IMR-90 (cell line): ENCODE measurements at places on chromosomes 6 and 20. TPM values are rescaled to one million over a fixed set of nuclear protein-coding genes. Genes with fewer than 3 reads are reported as not detected.

GRCh38 chr6:53982366-53983050 lies 128.7 kb upstream of the MLIP start:
- peak; percentile 18 for DNase-seq

- DNase-seq: no peak
Measured at GRCh38 chr20:34710568-34710839, 6.4 kb downstream of the TP53INP2 start.

- DNase-seq: no peak
Measured at GRCh38 chr20:21693322-21693721, 12.1 kb upstream of the PAX1 start.

- DNase-seq: peak; percentile 18
Measured at GRCh38 chr6:139062932-139063646, 34.5 kb downstream of the ABRACL start.

- DNase-seq: no peak
Measured at GRCh38 chr6:84390851-84391250, 163.4 kb upstream of the CEP162 start.

- DNase-seq: peak; percentile 94
Measured at GRCh38 chr20:3686867-3687321, 5.1 kb upstream of the ADAM33 start.

DNA sequence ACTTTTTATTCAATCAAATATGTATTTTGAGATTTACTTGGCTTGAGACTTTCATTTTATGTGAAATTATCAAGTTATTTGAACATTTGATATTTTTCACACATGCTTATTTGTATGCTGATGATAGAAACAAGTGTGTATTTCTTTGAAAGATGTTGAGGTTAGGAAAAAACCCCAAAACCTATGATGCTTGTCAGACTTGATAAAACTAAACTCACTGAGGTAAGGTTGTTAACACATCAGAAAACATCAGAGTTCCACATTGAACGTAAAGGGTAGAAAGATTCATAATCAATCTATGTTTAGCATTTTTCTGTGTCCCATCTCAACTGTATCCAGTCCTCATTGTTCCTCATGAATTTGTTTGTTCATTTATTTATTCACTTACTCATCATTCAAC lies 12.2 kb downstream of the SF3B5 start:
- no peak for DNase-seq

DNA sequence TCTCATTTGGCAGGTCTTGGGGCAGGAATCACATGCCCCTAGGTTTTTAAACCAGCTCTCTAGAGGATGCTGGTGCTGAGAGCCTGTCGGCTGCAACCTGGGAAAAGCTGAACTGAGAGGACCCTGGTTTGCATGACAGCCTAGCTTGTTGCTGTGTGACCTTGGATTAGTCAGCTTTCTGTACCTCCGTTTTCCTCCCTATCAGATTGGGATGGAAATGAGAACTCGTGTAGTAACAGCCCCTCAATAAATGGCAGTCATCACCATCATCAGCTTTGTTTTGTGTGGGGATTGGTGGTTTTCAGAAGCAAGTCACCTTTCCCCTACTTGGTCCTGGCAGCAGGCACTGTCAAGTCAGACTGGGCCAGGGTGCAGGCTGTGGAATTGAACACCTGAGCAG lies 75.2 kb upstream of the MYL9 start:
- DNase-seq: no peak

DNA sequence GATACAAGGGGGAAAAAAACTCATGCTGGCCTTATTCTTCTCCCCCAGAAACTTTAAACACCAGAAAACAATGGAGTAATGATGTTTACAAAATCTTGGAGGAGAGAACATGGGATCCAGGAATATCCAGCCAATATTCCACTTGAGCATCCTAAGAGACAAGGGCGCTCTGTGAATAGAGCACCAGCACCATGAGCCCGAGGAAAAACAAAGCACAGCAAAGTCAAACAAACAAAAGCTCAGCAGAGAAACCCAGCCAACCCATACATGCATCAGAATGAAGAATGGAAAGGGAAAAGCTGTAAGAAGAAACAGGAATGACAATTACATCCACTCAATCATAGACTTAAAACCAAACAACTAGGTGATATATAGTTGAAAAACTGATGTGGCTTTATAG lies 4.6 kb upstream of the NAA20 start:
- DNase-seq: no peak

DNA sequence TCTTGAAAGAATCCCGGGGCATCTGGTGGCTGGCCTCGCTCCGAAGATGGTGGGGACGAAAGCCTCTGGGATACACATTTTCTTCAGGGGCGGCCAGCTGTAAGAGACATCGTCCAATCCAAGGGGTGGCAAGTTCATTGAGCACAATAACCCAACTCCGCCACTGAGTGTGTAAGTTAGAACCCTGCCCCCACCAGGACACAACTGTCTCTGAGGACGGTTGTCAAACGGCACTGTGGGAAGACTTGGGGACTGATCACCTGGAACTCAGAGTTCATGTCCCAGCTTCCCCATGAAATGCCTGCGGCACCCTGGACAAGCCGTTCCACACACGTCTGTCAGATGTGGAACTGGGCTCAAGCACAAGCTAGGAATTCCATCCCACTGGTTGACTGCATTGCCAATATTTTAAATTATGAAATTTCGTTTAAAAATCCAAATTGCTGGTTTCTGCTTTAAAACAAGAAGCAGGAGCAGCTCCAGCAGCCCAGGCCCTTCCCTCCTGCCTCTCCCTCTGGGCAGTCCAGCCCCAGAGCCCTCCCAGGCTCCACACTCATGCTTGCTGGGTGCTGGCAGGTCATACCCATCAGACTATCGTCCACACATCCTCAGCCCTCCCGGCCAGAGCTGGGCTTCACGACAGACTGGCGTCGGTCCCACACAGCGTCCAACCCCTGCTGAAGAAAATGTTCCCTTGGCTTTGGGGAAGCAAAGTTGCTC lies 80.9 kb upstream of the AFDN start:
- DNase-seq: no peak

GRCh38 chr6:30687659-30688431 lies 1.4 kb upstream of the PPP1R18 start:
- DNase-seq: peak; percentile 47

DNA sequence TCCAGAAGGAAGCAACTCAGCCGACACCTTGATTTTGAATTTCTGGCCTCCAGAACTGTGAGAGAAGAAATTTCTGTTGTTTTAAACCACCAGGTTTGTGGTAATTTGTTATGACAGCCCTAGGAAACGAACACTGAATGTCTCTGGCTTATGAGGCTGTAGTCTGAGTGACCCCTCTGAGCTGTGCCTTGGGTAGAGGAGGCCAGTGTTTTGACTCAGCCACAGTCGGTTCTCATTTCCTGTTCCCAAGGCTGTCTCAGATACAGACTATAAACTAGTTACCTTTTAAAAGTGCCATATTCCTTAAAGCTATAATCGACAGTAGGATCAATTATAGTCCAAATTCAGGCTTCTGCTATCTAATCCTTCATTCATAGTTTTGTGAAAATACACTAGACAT lies 391.2 kb upstream of the MAP3K7 start:
- no peak for DNase-seq

- no peak for DNase-seq
Measured at GRCh38 chr6:30194797-30195690, 18.2 kb downstream of the TRIM26 start.

Gene ZBTB12
- 2.0 and 2.5 TPM in 2 replicates for total RNA-seq

Gene MUC22
- total RNA-seq: not detected in 2 replicates

Gene SLC22A16
- total RNA-seq: not detected in 2 replicates

Gene TULP1
- total RNA-seq: not detected in 2 replicates

Gene EPM2A
- 3.9 and 4.5 TPM in 2 replicates for total RNA-seq

Gene SAMD10
- 0.54 and 0.56 TPM in 2 replicates for total RNA-seq

Gene TRIM10
- total RNA-seq: not detected in 2 replicates

Gene DEFB123
- total RNA-seq: not detected in 2 replicates
